ENCODE measurements at places on chromosomes 11 and 22.

DNA sequence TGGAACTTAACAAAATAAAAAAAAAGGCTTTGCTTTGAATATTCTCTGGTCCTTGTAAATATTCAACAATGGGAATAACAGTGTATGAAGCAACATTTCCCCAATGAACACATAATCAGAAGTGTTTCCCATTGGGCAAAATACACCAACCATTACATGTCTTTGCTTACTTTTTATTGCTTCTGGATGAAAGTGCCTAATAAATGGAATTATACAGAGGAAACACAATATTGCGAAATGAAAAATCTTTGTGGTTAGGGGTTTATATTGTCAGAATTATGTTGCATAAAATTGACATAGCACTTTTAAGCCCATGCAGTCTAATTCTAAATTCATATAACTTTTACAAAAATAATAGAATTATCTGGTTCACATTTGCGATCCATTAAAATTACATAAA, 386.4 kb downstream of the DCDC1 start:
- H3K27me3 ChIP-seq: no peaks in the 10 kb centered on the region
- H3K36me3 ChIP-seq: no peaks in the 10 kb centered on the region
- H3K4me3 ChIP-seq: no peak overlapping the region

- no peak for DNase-seq
- H3K27me3 ChIP-seq: no peaks in the 10 kb centered on the region
- H3K27ac ChIP-seq: no peak overlapping the region
- H3K4me3 ChIP-seq: no peak overlapping the region
- no peaks in the 10 kb centered on the region for H3K4me1 ChIP-seq
Observed at GRCh38 chr11:71472357-71472885, 19.4 kb downstream of the NADSYN1 start.

- H3K27me3 ChIP-seq: peaks cover 27% of the 10 kb centered on the region
- H3K4me1 ChIP-seq: peaks cover 20% of the 10 kb centered on the region
- H3K4me3 ChIP-seq: peak overlapping the region; percentile 67
- H3K36me3 ChIP-seq: no peaks in the 10 kb centered on the region
Observed at GRCh38 chr11:10930972-10931760, 73.3 kb upstream of the ZBED5 start.

- H3K27ac ChIP-seq: peak overlapping the region; percentile 31
- DNase-seq: no peak
- H3K36me3 ChIP-seq: peaks cover 45% of the 10 kb centered on the region
- no peak overlapping the region for H3K4me3 ChIP-seq
- H3K4me1 ChIP-seq: peaks cover 59% of the 10 kb centered on the region
Observed at GRCh38 chr11:118768690-118769089, 22.3 kb downstream of the DDX6 start.

Data from activated CD4-positive, alpha-beta memory T cell treated with anti-CD3 and anti-CD28 coated beads for 36 hours (primary cell).